ENCODE measurements at places on chromosomes 4 and X.
A peak's percentile ranks its signal among the peaks of the same experiment; 100 is the strongest.

GRCh38 chr4:176467001-176467400 lies 147.2 kb downstream of the SPCS3 start:
- no peak for DNase-seq
- no peaks in the 10 kb centered on the region for H3K27me3 ChIP-seq
- no peaks in the 10 kb centered on the region for H3K4me1 ChIP-seq

DNA sequence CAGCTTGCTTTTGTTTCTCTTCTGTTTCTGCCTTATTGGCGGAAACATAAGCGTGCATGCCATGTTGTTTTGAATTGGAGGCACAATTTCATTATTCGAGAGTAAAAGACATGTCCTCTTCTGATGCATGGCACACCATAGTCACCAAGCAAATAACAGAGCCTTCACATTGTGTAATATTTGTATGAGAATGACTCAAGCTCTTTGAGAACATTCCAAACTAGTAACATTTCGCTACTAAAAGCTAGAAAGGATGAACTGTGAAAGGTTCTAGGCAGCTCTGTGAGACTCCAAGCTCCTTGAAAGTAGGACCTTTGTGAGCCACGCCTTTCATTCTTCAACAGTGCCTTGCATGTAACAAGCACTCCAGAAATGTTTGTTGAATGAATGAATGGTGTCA lies 9.2 kb upstream of the ANXA3 start:
- no peak for DNase-seq
- no peaks in the 10 kb centered on the region for H3K4me1 ChIP-seq
- no peak overlapping the region for H3K27ac ChIP-seq
- no peak overlapping the region for H3K4me3 ChIP-seq
- no peaks in the 10 kb centered on the region for H3K27me3 ChIP-seq

- H3K27ac ChIP-seq = no peak overlapping the region
- no peaks in the 10 kb centered on the region for H3K4me1 ChIP-seq
- no peak overlapping the region for H3K4me3 ChIP-seq
- DNase-seq = peak; percentile 34
Observed at GRCh38 chrX:54794795-54795194, 3.3 kb downstream of the ITIH6 start.

DNA sequence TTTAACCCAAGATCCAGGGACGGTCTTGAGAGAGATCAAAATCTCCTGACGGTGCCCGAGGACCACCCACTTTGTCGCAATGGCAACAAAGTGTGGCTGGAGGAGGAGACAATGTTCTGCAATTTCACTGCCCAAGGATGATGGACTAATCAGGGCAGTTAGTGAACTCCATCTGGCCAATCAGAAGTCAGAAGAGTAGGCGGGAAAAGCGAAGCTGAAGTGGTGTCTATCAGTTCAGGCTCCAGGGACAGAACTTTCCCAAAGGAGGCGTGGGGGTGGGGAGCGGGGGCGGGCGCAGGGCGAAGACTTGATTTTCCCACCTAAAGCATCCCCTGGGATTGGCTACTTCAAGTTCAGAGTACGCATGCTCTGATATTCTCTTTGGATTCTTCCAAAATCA lies 25.6 kb downstream of the SPACA5B start:
- H3K27me3 ChIP-seq = no peaks in the 10 kb centered on the region
- no peak for DNase-seq
- no peak overlapping the region for H3K4me3 ChIP-seq
- no peaks in the 10 kb centered on the region for H3K4me1 ChIP-seq
- no peaks in the 10 kb centered on the region for H3K36me3 ChIP-seq

- H3K4me1 ChIP-seq = no peaks in the 10 kb centered on the region
- no peak for DNase-seq
- H3K27me3 ChIP-seq = no peaks in the 10 kb centered on the region
- no peaks in the 10 kb centered on the region for H3K36me3 ChIP-seq
Observed at GRCh38 chr4:8672486-8672885, 79.9 kb downstream of the CPZ start.

DNA sequence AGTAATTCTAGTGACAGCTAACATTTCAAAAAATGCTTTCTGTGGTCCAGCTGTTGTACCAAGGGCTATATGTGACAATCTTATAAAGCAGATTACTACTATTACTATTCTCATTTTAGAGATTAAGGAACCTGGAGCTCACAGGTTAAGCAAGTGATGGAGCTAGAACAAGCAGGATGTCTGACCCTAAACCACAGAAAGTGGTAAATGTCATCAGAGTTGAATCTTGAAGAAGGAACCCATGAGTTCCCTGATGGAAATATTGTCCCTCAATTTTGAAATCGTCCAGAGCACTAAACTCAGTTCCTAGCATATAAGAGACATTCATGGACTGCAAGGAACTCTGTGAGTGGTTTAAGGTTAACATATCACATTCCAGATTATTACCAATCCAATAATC lies 214.0 kb downstream of the APBB2 start:
- no peak overlapping the region for H3K4me3 ChIP-seq
- no peak overlapping the region for H3K27ac ChIP-seq
- no peak for DNase-seq
- peaks cover 9% of the 10 kb centered on the region for H3K4me1 ChIP-seq

GRCh38 chr4:140857111-140857510 lies 100.9 kb upstream of the TBC1D9 start:
- no peaks in the 10 kb centered on the region for H3K36me3 ChIP-seq
- no peak overlapping the region for H3K4me3 ChIP-seq
- peaks cover 13% of the 10 kb centered on the region for H3K4me1 ChIP-seq
- no peak for DNase-seq

DNA sequence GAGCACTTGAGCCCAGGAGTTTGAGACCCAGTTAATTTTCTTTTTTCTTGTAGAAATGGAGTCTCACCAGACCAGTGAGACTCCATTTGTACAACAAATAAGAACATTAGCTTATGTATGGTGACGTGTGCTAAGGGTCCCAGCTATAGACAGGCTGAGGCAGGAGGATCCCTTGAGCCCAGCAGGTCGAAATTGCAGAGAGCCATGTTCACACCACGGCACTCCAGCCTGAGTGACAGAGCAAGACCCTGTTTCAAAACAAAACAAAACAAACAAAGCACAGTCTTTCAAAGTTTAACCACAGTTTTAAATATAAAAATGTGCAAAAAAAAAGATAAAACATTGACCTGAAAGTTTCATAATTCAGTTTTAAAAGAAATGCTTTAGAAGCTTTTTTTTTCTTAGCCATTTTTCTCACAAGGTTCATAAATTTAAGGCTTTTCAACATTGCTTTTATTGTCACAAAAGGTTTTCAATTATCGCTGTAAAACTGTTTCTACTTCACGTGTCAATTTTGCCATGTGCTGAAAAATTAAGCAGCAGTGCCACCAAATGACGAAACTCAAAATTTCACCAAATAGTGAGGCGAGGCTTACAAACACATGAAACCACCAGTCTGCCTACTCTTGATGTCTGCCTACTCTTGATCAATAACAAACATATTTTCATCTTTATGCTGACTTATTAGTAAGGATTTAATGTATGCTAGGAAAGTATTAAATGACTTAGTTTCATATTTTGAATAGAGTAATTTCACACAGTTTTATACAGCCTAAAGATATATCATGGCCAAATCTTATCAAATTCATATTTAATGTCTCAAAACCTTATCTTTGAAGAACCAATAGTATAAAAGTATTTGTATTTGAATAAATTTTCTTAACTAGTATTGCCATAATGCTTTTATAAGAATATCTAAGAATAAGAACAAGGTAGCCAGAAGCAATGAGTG lies 126.3 kb downstream of the NEK1 start:
- H3K4me1 ChIP-seq = peaks cover 12% of the 10 kb centered on the region
- H3K36me3 ChIP-seq = no peaks in the 10 kb centered on the region
- no peaks in the 10 kb centered on the region for H3K27me3 ChIP-seq
- no peak for DNase-seq
- H3K27ac ChIP-seq = no peak overlapping the region

- H3K4me1 ChIP-seq = no peaks in the 10 kb centered on the region
- no peak for DNase-seq
- H3K36me3 ChIP-seq = no peaks in the 10 kb centered on the region
- H3K27ac ChIP-seq = no peak overlapping the region
- no peaks in the 10 kb centered on the region for H3K27me3 ChIP-seq
- H3K4me3 ChIP-seq = no peak overlapping the region
Observed at GRCh38 chr4:155497306-155497705, 120.5 kb upstream of the MAP9 start.

DNA sequence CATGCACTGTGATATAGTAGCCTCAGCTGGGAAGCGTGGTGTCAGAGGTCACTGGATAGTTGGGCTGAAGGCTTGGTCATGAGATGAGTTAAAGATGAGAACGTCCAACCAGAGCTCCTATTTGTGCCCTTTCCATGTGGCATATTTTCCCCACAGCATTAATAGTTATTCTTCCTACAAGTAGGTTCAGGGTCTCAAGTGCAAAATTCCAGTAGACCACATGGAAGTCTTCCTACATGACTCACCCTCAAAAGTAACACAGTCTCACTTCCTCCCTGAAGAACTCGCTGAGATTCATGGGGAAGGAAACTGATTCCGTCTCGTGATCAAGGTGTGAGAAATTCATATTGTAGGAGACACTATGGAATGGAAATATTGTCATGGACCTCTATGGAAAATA lies 1212.5 kb upstream of the PRKX start:
- H3K4me1 ChIP-seq = no peaks in the 10 kb centered on the region
- H3K27ac ChIP-seq = no peak overlapping the region
- no peak for DNase-seq
- no peak overlapping the region for H3K4me3 ChIP-seq
- no peaks in the 10 kb centered on the region for H3K36me3 ChIP-seq

- H3K27me3 ChIP-seq = no peaks in the 10 kb centered on the region
- DNase-seq = no peak
- H3K27ac ChIP-seq = no peak overlapping the region
- no peaks in the 10 kb centered on the region for H3K4me1 ChIP-seq
- H3K4me3 ChIP-seq = no peak overlapping the region
Observed at GRCh38 chrX:50448565-50448964, 22.1 kb downstream of the DGKK start.

DNA sequence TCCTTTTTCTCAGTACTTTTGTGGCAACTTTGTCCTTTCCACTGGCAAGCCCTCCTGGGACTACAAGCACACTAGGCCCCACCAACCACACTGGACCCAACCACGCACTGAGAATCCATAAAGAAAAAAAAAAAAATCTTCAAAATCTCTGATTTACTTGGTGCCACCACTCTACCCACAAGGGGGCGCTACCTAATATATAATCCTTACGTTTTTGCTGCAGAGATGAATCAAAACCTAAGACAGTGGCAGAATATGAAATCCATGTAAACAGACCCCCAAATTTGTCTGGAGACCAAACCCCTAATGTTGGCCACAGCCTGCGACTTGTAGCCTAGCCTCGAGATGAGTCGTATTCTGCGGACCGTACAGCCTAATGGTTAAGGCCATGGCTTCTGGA lies 63.5 kb upstream of the ARHGAP36 start:
- no peaks in the 10 kb centered on the region for H3K4me1 ChIP-seq
- H3K27ac ChIP-seq = no peak overlapping the region
- no peak overlapping the region for H3K4me3 ChIP-seq
- H3K27me3 ChIP-seq = no peaks in the 10 kb centered on the region
- H3K36me3 ChIP-seq = no peaks in the 10 kb centered on the region
- DNase-seq = no peak

GRCh38 chrX:115021121-115021520 lies 3.7 kb upstream of the IL13RA2 start:
- H3K27ac ChIP-seq = no peak overlapping the region
- no peaks in the 10 kb centered on the region for H3K27me3 ChIP-seq
- no peaks in the 10 kb centered on the region for H3K36me3 ChIP-seq
- H3K4me1 ChIP-seq = no peaks in the 10 kb centered on the region
- no peak for DNase-seq

DNA sequence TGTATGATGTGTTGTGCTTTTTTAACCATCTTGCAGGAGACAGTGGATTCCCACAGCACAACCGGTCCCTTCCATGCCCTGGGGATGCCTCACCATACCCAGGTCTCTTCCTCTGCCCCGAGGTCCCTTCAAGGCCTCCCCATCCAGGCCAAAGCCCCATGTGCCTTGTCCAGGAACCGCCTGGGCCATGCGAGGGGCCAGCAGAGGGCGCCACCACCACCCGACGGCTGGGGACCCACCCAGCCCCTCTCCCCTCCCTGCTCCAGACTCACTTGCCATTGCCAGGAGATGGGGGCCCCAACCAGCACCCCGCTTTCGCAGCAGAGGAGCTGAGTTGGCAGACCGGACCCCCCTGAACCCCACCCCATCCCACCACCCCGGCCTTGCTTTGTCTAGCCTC lies 485.5 kb downstream of the TRAM1L1 start:
- H3K4me3 ChIP-seq = no peak overlapping the region
- no peaks in the 10 kb centered on the region for H3K36me3 ChIP-seq
- no peaks in the 10 kb centered on the region for H3K27me3 ChIP-seq
- no peak for DNase-seq
- H3K4me1 ChIP-seq = no peaks in the 10 kb centered on the region

- H3K27me3 ChIP-seq = no peaks in the 10 kb centered on the region
- no peaks in the 10 kb centered on the region for H3K36me3 ChIP-seq
- H3K4me1 ChIP-seq = peaks cover 8% of the 10 kb centered on the region
- H3K4me3 ChIP-seq = no peak overlapping the region
- H3K27ac ChIP-seq = no peak overlapping the region
- no peak for DNase-seq
Observed at GRCh38 chr4:102036619-102037376, 246.3 kb downstream of the BANK1 start.

DNA sequence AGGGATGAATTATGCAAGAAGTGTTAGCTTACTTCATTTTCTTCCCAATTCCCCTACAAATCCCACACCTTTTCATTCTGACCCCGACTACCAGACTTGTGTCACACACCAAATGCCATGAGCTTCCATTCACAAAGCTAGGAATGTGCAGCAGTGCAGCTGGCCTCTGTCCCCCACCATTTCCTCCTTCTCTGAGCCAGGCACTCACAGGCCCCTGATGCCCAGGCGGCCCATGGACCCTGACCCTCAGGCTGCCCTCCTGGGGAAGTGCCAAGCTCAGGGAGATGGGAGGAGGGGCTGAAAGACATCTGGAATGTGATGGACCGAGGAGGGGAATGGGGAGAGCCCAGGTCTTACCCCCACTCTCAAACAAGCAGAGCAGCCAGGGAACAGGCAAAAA lies 67.0 kb upstream of the BCOR start:
- no peak overlapping the region for H3K27ac ChIP-seq
- DNase-seq = no peak
- no peaks in the 10 kb centered on the region for H3K36me3 ChIP-seq
- H3K27me3 ChIP-seq = no peaks in the 10 kb centered on the region
- no peak overlapping the region for H3K4me3 ChIP-seq

DNA sequence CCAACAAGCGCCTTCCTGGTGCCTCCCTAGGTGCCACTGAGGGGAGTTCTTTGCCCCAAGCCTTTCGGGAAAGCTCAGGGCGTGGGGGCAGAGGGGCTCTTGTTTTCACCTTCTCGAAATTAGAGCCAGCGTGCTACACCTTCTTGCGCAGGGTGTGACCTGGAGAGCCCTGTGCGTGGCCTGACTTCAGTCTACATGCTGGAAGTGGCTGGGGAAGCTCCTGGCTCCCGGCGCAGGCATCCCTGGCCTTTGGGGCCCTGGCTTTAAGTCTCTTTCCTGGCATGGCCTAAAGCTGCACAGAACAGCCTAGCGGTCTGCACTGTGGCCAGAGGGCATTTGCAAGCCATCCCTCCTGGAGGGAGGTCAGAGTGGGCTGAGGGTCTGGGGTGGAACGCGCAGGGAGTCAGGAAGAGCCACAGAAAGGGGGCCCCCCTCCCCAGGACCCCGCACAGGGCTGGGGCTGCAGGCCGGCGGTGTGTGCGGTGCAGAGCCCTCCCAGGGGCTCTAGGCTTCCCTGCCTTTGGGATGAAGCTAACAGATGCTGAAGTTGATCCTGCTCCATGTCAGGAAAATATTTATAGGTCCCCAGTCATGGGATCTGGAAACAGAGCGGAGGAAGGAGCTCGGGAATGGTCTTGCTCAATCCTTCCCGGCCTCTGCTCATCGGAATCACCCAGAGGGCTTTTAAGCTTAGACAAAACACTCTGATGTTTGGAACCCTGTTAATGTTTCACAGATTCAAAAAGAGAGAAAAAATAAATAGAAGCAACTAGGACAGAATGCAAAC lies 781 bp upstream of the SPON2 start:
- peaks cover 79% of the 10 kb centered on the region for H3K4me1 ChIP-seq
- no peaks in the 10 kb centered on the region for H3K27me3 ChIP-seq
- peak overlapping the region; percentile 55 for H3K4me3 ChIP-seq
- no peaks in the 10 kb centered on the region for H3K36me3 ChIP-seq

Measured in vagina (tissue), 2 donors.